ENCODE measurements at places on chromosomes 11 and 22.

- no peak for DNase-seq
Observed at GRCh38 chr22:38110863-38111852, 674 bp upstream of the BAIAP2L2 start.

- DNase-seq: no peak
Observed at GRCh38 chr11:3854660-3854976, 846 bp upstream of the STIM1 start.

- DNase-seq: no peak
Observed at GRCh38 chr22:23106906-23107367, 34.9 kb downstream of the RSPH14 start.

- no peak for DNase-seq
Observed at GRCh38 chr22:31124811-31125465, 2.2 kb downstream of the INPP5J start.

DNA sequence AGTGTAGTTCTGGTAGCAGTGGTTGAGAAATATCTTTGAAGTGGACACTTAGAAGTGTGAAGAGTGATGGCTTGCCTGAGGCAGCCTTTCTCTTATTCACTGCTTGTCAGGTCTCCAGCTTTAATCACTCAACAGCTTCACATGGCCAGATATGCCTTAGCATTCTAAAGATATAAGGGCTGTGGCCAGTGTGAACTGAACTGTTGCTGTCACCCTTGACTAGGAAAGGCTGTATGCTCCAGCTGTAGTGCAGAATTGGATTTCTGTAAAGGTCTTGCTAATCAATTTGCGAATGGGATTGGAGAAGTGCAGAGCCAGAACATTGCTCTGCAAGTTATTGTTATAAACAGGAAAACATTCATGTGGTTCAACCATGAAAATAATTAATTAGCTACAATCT is 266.7 kb downstream of the TMEM135 start:
- no peak for DNase-seq

- DNase-seq: no peak
Observed at GRCh38 chr11:18707811-18708340, 9.3 kb downstream of the TMEM86A start.

DNA sequence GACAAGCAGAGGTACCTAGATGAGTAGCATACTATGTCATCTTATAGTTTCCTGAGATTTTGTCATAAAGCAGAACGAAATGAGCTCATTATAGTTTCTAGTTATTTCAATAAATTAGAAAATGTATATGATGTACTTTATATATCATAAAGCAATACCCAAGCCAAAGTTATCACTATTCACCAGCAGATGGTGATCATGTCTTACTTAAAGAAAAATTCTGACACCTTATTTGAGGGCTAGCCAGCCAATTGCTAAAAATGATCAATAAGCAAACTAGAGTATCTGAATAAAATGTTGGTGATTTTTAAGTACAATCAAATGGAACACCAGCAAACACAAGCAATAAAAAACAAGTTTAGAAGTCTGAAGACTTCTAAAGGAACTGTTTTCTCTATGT is 44.1 kb downstream of the RSF1 start:
- DNase-seq: no peak

GRCh38 chr11:73428227-73428626 is 52.0 kb downstream of the RELT start:
- DNase-seq: no peak
